Motor neuron (in vitro differentiated cells): ENCODE measurements at places on chromosomes 7 and 10.
A peak's percentile ranks its signal among the peaks of the same experiment; 100 is the strongest.

GRCh38 chr10:16712883-16713282, 104.3 kb downstream of the RSU1 start:
- no peak for ATAC-seq

- no peak for ATAC-seq
Observed at GRCh38 chr10:114071178-114071577, 27.5 kb downstream of the ADRB1 start.

DNA sequence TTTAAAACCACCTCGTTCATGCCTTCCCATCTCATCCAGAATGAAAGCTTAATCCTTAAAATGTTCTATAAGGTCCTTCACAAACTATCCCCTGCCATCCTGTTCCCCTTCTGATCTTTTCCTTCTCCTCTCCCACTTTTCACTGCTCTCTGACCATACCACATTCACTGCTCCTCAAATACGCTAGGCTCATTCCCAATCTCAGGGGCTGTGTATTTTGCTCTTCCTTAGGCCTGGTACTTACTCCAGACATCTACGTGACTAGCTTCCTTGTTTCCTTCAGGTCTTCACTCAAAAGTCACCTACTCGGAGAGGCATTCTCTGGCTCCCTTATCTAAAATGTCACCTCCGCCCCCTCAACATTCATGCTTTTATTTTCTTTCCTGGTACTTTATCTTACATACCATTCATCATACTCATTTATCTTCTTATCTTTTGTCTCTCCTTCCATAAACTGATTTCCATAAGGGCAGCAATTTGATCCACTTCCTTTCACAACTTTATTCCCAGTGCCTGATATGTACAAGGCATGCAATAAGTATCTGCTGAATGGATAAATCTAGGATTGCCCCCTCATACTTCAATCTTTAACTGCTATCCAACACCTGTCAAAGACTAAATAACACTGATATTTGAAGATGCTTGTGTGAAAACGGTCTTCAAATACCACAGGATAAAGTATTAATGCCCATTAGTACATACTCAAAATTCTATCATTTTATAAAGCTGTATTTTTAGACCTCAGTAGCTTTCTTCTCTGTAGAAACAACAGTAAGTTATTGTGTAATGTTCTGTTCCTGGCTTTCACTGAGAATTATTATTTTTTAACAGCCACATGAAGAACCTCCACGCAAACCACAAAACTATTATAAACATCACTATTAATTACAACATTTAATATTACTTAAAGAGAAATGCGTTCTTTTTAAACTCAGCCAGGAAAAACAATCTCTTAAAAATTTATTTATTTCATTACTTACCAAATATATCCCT, 27.0 kb downstream of the JMJD1C start:
- no peak for ATAC-seq

DNA sequence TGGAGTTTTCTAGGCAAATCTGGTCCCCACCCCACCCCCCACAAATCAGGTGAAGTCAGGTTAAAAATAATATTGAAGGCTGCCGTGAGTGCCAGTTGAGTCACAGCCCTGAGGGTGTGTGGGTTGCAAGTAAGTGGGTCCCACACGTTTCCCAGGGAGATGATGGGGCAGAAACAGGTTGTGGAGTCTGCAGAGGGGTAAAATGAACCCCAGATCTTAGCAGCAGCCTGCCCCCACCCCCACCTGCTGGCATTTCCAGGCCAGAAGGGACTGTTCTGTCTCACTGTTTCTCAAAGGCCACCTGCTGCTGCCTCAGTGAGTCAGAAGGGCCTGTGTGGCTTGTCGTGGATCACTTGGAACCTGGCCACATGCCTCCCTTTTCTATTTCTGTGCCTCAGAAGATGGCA, 59.8 kb upstream of the SMNDC1 start:
- ATAC-seq: no peak

GRCh38 chr7:108311446-108312168, 144.6 kb downstream of the NRCAM start:
- ATAC-seq: no peak

DNA sequence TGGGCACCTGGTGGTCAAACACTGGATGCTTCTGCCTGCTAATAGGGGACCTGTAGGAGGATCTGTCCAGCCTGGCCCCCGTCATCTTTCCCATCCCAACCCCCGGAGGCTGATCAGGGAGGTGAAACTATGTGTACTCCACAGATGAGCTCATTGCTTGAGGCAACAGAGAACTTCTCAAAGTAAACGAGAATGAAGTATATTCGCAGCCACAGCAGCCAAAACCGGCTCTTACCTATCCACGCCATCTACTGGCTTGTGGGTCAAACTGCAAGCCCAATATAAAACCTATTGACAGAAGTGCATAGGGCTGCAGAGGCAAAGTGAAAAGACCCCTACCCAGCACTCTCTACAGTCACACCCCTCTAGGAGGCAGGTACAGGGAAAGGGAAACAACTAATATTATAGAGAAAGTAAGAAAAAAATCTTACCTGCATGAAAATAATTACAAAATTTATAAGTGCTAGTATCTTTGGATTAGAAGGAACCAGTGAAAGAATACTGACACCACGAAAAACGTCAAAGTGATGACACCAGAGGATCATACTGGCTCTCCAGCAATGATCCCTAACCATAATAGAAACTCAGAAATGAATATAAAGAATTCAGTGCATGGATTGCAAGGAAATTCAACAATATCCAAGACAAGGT, 973.5 kb downstream of the ANKRD7 start:
- ATAC-seq: peak; percentile 87

- no peak for ATAC-seq
Observed at GRCh38 chr10:110279407-110279986, 25.2 kb downstream of the SMNDC1 start.

- no peak for ATAC-seq
Observed at GRCh38 chr7:44308596-44309270, 16.7 kb downstream of the CAMK2B start.
